Activated CD8-positive, alpha-beta memory T cell treated with anti-CD3 and anti-CD28 coated beads for 48 hours (primary cell): ENCODE measurements at places on chromosomes 2 and 18.

DNA sequence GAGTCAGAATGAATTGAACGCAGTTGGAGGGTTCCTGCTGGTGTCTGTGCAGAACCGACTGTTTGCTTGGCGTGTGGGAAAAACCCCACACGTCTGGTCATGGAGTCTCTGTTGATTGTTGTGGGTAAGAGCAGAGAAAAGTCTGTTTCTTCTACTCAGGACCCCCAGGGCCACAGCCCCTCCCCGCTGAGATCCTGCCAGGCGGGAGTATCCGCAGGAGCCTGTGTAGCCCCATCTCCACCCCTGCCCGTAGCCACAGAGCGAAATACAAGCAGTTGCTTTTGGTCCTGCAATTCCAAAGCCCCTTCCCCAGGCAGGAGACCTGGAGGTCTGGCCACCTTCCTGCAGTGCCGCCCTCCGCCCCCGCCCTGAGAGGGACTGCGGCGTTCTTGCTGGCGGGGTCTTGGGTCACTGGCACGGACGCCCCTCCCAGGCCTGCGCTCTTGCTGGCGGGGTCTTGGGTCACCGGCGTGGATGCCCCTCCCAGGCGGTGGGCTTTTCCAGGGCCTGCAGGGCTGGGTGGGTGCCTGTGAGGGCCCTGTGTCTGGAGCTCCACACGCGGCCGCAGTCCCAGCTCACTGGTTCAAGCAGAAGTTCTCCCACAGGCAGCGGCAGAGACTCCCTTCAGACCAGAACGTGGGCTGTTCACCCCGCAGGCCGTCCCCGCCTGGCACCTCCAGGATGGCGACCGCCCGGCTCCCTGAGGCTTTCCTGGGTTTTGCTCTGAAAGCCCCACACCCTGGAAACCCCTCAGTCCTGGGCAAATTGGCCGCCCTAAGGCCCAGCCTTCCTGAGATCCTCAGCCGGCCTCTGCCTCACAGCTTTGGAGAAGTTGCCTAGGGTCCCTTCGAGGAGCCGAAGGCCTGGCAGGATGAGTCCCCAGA lies 76.0 kb upstream of the CTDP1 start:
- DNase-seq, result no peak

DNA sequence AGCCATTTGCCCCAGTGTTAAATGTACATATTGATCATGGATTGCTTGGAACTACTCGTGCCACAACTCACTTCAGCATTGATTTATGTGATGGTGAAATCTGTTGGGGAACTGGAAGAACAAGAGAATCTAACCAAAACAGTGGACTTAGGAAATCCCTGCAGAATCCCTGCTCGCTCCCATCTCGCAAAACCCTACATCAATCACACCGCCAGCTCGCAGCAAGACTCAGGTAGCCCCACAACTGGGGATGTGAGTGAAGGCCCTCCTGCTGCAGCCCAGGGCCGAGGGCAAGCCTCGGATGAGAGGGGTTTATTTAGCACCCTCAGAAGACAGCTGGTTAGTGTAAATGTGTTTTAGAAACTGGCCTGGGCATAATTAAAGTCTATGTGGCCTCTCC lies 171.6 kb downstream of the ANAPC1 start:
- no peak for DNase-seq

DNA sequence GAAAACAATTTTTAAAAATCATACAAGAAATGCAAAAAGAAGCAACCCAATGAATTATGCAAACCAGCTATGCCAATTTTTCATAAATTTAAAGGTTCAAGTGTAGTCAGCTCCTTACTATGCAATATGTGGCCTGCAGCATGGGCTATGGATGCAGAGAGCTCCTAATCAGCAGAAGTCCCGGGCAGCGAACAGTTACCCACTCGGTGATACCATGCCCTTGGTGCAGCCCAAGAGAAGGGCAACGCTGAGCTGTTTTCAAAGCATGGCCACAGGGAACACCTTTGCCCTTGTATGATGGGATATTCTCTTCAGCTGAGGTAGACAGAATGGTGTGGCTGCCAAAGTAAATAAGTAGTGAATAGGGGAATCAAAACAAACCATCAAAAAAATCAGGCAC lies 17.3 kb upstream of the ARL5A start:
- DNase-seq, result no peak

- no peak for DNase-seq
Measured at GRCh38 chr18:77119851-77120491, 12.6 kb downstream of the MBP start.

- no peak for DNase-seq
Measured at GRCh38 chr2:69306393-69306821, 80.6 kb downstream of the GFPT1 start.

DNA sequence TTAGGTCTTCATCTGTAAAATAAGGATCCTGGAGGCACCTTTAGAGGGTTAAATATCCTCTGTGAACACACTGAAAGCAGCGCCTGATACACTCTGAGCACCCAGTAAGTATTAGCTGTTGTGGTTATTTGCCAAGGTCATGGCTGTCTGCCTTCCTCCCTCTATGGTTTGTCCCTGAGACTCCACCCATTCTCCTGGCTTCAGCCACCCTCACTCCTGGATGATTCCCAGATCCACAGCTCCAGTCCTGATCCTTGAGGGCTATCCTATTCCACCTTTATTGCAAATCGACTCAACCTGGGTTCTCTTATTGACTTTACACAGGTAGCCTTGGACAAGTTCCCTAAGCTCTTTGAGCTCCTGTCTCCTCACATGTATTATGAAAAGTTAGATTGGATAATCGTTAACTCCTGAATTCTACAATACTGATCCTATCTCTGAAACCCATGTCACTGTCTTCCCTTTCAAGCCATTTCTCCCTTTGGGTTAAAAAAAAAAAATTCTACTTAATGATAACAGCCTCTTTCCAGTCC lies 162.3 kb downstream of the LAMA3 start:
- no peak for DNase-seq

- DNase-seq, result no peak
Measured at GRCh38 chr2:160290598-160290997, 90.5 kb upstream of the ITGB6 start.

DNA sequence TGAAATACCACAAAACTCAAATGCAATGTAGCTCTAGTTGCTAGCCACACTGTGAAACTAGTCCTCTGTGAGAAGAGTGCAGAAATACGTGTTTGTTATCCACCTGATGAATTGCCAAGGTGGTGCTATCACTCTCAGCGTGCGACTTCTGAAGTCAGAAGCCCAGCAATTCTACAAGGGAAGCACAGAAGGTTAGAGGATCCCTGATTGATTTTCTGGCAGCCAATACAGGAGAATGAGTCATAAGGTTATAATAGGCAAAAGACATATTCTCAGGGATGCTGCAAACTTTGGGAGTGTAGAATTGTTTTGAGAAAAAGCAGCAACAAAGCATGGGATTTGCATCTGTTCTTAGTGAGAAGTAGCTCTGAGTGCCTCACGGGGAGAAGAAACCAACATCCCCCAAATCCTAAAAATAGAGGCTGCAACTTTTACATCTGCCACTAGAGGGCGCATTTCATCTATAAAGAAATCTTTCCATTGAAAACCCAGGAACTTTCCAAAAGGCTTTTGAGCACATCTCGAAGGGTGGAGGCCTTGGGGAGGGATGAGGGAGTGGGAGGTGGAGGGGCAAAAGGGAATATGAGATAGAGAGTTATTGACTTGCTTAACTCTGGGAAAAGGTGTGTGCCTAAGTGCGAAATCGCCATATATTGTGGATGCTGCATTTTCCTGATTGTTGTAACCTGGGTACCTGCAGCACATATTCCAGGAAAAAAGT lies 78.0 kb downstream of the TMEM182 start:
- no peak for DNase-seq

GRCh38 chr2:101501443-101501842 lies 26.5 kb upstream of the RFX8 start:
- DNase-seq, result no peak

DNA sequence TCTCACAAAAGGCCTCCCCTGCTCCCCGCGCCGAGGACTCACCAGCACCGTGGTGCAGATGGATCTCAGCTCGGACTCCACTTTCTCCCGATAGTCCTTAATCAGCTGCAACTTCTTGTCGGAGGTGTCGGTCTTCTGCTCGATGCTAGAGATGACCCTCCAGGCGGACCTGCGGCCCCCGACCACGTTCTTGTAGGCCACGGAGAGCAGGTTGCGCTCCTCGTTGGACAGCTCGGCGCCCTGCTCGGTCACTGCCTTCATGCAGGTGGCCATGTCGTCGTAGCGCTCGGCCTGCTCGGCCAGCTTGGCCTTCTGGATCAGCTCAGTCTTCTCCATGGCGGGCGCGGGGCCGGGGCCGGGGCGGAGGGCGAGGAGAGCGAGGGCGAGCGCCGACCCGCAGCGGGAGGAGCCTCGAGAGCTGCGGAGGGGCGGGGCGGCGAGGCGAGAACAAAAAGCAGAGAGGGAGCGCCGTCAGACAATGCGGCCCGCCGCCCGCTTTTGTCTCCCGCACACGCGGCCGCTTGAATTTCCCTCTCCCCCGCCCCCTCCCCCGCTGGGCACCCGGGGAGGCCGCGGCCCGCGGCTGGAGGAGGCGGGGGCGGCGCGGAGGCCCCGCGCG lies 571 bp downstream of the YWHAQ start:
- peak; percentile 33 for DNase-seq

DNA sequence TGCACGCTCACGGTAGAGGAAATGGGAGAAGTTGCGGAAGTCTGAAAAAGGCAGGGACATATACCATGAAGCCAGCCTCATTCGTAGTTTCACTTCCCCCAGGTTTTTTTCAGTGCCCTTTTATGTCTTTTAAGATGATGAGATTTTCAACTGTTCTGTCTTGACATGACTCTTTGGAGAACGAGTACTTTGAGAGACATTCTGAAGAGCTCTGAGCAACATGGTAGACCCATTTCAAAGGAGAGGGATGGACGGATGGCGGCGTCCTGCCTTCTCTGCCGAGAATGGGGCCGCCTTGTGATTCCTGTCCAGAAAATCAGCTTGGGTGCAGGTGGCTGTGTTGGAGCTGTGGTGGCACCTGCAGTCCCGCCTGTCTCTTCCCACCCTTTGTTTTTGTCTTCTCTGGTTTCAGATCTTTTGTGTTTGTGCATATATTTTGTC lies 41.7 kb downstream of the SH3BP4 start:
- no peak for DNase-seq

GRCh38 chr2:6072768-6073167 lies 380.6 kb downstream of the SOX11 start:
- DNase-seq, result no peak

GRCh38 chr2:37802899-37803379 lies 122.1 kb upstream of the RMDN2 start:
- DNase-seq, result no peak

GRCh38 chr2:95525294-95526035 lies 40.9 kb upstream of the TRIM43B start:
- DNase-seq, result no peak

DNA sequence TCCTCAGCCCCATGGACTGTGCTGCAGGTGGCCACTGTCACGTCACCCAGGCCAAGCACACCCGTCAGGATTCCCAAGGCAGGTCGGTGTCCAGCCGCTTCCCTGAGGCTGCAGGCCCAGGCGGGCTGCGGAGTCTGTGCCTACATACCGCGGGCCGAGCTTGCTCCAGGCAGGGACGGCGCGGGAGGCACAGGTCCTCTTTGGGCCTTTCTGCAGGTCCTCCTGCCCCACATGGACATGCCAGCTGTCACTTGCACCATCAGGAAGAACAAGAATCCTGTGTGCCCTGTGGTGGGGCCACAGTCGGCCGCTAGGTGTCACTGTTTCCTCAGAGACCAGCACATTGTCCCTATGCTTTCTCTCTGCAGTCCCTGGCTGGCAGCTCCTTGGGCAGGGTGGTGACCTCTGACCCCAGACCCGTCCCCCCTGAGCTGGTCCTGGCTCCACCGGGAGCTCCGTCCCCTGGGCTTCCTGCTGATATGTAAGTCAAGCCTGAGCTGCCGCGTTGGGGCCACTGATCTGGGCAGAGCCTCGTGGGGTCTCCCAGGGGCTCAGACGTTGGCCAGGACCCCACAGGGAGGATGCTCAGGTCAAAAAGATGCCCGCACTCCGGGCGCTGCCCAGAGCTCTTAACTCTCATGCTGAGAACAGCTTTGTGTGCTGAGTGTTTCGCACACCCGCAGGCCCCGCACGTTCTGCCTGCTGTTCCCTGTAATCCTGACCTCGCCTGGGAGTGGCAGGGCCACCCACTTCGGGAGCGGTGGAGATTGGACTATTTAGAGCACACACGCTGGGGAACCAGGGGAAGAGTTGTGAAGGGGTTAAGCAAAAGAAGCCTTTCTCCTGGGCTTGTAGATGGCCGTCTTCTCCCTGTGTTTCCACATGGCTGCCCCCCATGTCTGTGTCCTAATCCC lies 17.3 kb upstream of the AGXT start:
- peak; percentile 87 for DNase-seq

DNA sequence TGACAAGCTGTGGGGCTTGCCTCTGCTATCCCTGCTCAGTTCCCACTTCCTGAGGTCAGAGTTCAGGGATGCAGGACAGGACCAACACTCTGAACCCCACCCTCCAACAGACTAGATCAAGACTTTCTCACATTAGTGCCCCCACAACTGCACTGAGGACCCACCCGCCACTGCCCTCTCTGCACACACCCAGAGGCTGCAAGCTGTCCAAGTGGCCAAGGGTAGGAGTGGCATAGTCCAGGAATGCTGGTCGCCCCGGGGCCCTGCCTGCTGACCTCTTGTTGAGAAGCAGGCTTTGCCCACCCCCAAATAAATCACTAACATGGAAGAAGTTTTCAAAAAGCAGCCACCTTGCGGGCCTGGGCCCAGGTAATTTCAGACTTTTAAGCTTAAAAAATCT lies 5.5 kb upstream of the KIF1A start:
- no peak for DNase-seq

DNA sequence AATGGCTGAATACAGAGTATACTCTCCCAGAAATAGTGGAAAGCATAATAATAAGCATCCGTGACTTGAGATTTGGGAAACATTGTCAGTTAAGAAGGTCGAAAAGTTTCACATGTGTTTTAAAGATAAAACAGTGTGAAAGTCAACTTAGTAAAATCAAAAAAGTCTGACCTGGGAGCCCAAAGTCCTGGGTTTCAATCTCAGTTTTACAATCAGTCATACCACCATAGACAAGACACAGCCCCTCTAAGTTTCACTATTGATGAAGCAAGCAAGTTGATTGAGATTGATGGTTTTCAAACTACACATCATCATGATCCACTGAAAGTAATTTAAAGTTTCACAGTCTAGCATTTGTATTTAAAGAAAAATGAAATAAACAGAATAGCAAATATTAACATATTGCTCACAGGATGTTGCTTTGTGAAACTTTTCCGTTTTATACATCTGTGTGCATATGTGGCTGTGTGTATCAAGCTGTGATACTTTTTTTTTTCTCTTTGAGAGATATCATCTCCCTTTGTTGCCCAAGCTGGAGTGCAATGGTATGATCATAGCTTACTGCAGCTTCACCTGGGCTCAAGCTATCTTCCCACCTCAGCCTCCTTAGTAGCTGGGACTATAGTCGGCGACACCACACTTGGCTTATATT lies 71.1 kb downstream of the PIK3C3 start:
- no peak for DNase-seq

GRCh38 chr2:191566344-191566743 lies 111.6 kb upstream of the NABP1 start:
- DNase-seq, result peak; percentile 37

GRCh38 chr18:32258558-32259204 lies 68.8 kb downstream of the MEP1B start:
- no peak for DNase-seq

GRCh38 chr2:102063941-102064678 lies 72.3 kb downstream of the IL1R2 start:
- DNase-seq, result no peak
